ENCODE measurements at places on chromosomes 16 and 17. TPM values are rescaled to one million over a fixed set of nuclear protein-coding genes. Genes with fewer than 3 reads are reported as not detected.
A peak's percentile ranks its signal among the peaks of the same experiment; 100 is the strongest.

Gene CENPV
- 92.8 TPM for total RNA-seq

Gene GDPD3
- 5.8 TPM for total RNA-seq

Gene HBM
- not detected for total RNA-seq

Gene SDR42E2
- total RNA-seq = not detected

Gene CASKIN1
- total RNA-seq = 6.6 TPM

Gene HOXB8
- total RNA-seq = 0.39 TPM

Gene VPS9D1
- total RNA-seq = 6.1 TPM

Gene SETD6
- 34.9 TPM for total RNA-seq

GRCh38 chr16:66168777-66169176 lies 197.7 kb upstream of the CDH5 start:
- no peak for DNase-seq

DNA sequence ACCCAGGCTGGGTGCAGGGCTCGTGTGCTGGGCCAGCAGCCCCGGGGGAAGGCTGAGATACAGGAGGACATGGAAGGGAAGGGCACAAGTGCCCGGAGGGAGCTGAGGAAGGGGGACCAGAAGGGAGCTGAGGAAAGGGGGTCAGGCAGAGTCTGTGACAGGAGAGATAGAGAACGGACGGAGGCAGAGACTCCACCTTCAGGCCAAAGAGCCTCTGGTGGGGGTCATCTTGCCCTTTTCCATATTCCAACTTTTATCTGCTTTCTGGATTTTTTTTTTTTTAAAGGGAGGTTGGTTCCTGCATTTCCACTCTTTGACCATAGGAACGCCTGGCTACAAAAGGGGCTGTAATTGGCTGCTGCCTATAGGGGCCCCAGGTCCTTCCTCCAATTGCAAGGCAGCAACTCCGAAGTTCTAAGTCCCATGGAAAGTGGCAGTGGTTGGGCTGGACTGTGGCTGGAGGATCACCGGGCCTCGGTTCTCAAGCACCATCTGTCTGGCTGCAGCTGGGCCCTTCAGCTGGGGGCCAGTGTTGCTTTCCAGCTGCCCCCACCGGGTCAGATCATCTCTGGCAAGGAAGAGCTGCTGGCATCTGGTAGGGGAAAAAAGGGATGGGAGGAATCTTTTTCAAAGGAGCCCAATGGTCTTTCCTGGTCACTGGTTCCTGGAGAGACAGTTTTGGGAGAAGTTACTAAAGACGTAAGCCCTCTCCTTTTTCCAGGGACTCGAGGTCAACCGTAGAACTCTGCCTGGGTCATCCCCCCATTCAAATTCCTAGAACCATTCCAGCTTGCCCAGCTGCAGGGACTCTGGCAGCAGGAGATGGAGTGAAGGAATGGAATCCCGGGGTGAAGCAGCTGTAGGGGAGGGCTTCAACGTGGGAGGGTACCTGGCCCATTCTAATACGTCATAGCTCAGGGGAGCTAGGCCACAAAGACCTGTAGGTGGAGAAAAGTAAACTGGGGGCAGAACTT lies 13.1 kb upstream of the MRPS23 start:
- DNase-seq = no peak

DNA sequence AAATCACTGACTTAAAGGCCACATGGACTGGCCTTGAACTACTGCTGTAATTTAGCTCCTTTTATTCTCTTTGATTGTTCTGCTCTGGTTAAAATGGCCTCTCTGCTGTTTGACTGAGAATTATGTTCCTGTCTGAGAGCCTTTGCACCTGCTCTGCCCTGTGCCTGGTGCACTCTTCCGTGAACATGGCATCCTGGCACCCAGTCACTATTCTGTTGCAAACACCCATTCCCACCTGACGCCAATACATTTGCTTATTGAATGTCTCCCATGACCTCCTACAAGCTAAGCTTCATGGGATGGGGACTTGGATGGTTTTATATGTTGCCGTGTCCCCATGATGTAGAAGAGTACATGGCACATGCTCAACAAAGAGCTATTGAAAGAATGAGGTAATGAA lies 20.1 kb downstream of the HSD17B2 start:
- no peak for DNase-seq

GRCh38 chr17:18039535-18040260 lies 490 bp downstream of the GID4 start:
- DNase-seq = peak; percentile 65

- DNase-seq = no peak
These were observed 21.8 kb downstream of the KLHL36 start for GRCh38 chr16:84670063-84670462.

GRCh38 chr17:31136319-31136718 lies 41.5 kb downstream of the NF1 start:
- DNase-seq = no peak

GRCh38 chr16:29876594-29877249 lies 13.7 kb upstream of the CDIPT start:
- DNase-seq = no peak

DNA sequence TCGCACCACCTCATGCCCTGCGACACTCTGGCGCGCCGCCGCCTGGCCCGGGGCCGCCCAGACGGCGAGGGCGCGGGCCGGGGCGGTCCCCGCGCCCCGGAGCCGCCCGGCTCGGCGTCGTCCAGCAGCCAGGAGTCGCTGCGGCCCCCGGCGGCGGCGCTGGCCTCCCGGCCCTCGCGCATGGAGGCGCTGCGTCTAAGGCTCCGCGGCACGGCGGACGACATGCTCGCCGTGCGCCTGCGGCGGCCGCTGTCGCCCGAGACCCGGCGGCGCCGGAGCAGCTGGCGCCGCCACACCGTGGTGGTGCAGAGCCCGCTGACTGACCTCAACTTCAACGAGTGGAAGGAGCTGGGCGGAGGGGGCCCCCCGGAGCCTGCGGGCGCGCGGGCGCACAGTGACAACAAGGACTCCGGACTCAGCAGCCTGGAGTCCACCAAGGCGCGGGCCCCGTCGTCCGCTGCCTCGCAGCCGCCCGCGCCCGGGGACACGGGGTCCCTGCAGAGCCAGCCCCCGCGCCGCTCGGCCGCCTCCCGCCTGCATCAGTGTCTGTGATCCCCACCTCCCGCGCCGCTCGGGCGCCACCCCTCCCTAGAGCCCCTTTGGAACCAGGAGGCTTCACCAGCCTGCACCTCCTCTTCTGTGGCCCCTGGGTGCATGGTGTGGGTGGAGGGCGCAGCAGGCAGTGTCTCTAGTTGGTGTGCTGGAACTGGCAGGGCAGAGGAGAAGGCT lies 82.3 kb downstream of the ARHGAP23 start:
- DNase-seq = peak; percentile 67

- no peak for DNase-seq
These were observed 131.5 kb upstream of the RCVRN start for GRCh38 chr17:10036511-10037061.

DNA sequence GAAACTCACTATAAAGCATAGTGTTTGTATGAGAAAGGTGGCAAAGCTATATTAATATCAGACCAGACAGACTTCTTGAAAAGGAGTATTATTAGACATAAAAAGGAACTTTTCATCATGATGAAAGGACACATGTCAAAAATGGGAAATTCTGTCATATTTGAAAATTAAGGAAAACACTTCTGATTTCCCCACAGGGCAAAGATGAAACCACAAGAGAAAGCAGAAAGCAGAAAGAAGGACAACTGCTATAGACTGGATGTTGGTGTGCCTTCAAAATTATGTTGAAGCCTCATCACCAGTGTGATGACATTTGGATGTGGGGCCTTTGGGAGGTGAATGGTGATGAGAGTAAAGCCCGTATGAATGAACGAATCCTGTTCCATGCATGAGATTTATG lies 193.0 kb downstream of the STX8 start:
- no peak for DNase-seq

DNA sequence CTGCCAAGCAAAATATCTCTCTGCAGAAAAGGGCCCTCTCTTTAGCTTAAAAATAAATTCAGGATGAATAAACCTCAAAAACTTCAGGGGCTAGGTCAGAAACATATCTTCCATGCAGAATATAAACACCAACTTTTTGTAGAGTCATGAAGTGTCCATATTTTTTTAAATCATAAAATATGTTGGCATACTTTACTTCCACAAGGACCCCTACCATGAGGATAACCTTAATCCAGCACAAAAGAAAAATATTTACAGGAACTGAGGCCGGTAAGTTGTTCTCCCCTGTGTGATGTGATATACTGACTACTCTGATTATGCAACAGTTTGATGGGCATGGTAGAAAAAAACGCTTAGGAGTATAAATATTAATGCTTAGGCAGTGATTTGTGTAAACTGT lies 264.8 kb upstream of the CDH11 start:
- no peak for DNase-seq

- DNase-seq = peak; percentile 7
These were observed 5.6 kb downstream of the CA4 start for GRCh38 chr17:60155427-60155814.

- DNase-seq = no peak
These were observed 27.4 kb upstream of the LYRM9 start for GRCh38 chr17:27920569-27920968.

DNA sequence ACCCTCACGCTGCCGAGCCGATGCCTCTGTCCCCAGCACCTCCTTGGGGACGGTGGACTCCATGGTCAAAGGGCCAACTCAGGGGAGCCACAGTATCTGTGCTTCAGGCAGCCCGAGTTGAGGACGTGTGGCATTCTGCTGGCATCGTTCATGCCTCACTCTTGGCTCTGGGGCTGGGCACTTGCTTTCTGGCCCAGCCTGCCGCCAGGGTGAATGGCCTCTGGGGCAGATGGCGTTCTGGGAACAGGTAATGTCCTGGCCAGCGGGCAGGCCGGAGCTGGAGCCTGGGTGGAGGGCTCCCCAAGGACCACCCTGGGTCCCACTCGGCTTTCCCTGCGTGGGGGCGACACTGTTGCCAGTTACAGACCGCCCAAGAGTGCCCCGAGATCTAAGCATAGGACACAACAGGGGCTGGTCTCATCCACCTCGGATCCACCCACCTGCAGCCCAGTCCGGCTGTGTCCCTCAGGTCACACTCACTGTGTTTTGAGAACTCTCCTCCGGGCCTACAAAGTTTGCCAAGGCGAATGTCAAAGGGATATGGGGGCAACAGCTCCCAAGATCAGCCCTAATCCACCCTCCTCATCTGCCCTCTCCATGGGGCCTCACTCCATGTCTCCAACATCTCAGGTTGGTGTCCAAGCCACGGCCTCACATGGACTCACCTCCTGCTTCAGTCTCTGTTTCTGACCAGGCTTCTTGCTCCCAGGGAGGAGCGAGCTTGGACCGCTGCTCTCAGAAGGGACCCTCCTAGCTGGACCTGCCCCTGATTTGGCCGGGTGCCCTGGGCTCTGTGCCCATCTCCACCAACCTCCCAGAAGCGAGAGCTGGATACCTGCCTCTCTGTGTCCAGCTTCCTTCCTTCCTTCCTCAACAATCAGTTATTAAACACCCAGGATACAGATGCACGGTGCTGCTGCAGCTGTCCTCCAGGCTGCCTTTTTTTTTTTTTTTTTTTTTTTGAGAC lies 60.8 kb downstream of the TMEM235 start:
- DNase-seq = no peak

GRCh38 chr17:58336456-58337209 lies 8.0 kb upstream of the TSPOAP1 start:
- DNase-seq = no peak

GRCh38 chr17:18033442-18034099 lies 5.4 kb downstream of the ATPAF2 start:
- DNase-seq = peak; percentile 75

- no peak for DNase-seq
These were observed 937.6 kb upstream of the EEF2KMT start for GRCh38 chr16:6035161-6035560.

- no peak for DNase-seq
These were observed 7.1 kb downstream of the KRT13 start for GRCh38 chr17:41498276-41498675.

DNA sequence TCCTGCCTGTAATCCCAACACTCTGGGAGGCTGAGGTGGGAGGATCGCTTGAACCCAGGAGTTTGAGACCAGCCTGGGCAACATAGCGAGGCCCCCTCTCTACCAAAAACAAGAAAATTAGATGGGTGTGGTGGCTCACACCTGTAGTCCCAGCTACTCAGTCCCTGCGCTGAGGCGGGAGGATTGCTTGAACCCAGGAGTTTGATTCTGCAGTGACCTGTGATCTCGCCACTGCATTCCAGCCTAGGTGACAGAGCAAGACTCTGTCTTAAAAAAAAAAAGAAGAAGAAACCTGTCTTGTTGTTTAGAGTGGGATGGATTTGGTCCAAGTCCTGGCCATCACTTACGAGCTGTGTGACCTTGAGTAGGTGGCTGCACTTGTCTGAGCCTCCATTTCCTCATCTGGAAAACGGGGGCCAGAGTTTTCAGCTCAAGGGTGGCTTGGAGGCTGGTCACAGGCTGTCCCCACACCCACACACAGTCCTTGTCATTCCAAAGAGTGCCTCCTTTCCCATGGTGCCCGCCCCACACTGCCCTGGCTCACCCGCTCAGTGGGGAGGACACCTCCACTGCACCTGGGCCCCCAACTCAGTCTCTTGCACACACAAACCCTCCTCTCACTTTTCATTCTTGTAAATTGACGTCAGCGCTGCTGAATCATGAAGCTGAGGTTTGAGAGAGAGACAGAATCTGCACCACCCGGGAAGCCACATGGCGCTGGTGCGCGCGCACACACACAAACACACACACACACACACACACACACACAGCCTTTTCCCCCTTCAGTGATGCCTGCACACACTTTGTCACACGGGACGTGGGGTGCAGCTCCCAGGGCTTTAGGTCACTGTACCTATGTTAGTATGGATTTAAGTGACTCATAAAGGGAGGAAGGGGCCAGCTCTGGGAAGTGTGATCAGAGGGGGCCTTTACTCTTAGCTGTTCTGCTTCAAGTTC lies 4.2 kb downstream of the SOCS1 start:
- DNase-seq = no peak

DNA sequence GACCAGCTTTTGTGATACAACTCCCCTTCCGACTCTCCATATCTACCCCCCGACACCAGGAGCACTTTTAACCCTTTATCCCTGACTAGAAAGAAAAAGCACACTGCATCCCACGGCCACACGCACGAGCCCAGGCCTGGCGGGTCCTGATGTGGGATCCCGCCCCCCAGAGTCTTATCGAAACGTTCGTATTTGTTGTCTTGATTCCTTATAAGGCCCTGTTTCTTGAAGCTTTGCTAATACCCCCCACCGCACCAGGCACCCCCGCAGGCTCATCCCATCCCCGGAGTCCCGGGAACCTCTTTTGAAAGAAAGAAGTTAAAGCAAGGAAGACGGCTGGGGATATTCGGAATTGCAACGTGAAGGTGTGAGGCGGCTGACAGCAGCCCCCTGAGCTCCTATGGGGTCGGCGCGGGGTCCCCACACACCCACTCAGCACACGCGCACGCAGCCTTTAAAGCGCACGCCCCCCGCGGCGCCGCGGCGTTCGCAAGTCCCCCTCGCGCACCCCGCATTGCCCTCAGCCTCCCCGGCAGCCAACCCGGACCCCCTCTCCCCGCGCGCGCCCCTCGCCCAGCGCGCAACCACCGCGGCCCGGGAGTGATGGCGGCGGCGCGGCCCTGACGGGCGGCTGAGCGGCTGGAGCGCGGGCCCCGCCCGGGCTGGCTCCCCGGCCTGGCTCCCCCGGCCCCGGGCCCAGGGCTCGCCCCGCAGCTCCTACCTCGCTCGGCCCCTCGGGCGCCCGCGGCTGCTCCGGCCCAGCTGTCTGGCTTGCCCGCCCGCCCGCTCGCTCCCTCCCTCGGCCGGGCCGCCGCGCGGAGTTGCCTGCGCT lies 448 bp downstream of the STAT5B start:
- no peak for DNase-seq
